CD8-positive, alpha-beta memory T cell (primary cell): ENCODE measurements at places on chromosomes 11 and 22. TPM values are rescaled to one million over a fixed set of nuclear protein-coding genes. Genes with fewer than 3 reads are reported as not detected.

PYGM gene
- total RNA-seq, result 2.2 TPM

DNA sequence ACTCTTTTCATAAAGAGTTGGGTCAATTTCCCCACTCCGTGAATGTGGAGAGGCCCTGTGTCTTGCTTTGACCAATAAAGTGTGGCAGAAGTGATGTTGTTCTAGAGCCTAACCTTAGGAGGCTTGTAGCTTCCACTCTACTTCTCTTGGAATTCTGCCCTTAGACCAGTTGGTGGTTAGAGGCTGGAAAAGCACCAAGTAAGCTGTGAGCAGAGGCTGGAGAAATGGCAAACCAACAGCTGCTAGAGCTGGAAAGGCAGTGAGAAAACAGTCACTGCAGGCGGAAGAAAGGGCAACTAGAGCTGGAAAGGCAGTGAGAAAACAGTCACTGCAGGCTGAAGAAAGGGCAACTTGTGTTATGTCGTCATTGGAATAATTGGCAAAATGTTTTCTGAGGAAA lies 29.8 kb upstream of the MSANTD2 start:
- no peak for DNase-seq

- DNase-seq, result no peak
Measured at GRCh38 chr11:34331329-34331728, 26.5 kb downstream of the ABTB2 start.

MS4A3 gene
- total RNA-seq, result not detected

ADM2 gene
- total RNA-seq, result 3.5 TPM

DNA sequence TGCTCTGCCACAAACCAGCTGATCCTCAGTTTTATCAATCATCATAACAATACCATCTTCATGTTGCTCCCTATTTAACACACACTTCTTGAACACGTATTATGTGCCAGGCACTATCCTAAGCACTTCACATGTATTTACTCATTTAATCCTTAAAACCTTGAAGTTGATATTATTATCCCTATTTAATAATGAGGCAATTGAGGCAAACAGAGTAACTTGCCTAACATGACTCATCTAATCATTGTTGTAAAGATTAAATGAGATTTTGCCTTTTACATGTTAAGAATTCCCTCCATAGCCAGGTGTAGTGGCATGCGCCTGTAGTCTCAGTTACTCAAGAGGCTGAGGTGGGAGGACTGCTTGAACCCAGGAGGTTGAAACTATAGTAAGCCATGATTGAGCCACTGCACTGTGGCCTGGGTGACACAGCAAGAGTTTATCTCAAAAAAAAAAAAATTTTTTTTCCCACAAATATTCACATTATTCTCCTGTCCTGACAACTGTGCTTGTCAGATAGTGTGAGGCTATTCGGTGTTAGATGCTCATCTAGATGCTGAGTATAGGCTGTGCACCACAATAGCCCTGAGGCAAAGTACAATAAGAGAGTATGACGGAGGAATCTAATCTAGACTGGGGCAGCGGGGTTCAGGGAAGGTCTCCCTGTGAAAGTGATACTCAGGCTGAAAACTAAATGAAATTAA lies 13.4 kb downstream of the CKAP5 start:
- no peak for DNase-seq

GRCh38 chr11:31799435-31800397 lies 11.4 kb downstream of the PAX6 start:
- DNase-seq, result no peak

- peak; percentile 70 for DNase-seq
Measured at GRCh38 chr11:10302744-10303557, 1.9 kb upstream of the ADM start.

- no peak for DNase-seq
Measured at GRCh38 chr11:126363706-126364248, 8.3 kb downstream of the ST3GAL4 start.

USH1C gene
- not detected for total RNA-seq

DNA sequence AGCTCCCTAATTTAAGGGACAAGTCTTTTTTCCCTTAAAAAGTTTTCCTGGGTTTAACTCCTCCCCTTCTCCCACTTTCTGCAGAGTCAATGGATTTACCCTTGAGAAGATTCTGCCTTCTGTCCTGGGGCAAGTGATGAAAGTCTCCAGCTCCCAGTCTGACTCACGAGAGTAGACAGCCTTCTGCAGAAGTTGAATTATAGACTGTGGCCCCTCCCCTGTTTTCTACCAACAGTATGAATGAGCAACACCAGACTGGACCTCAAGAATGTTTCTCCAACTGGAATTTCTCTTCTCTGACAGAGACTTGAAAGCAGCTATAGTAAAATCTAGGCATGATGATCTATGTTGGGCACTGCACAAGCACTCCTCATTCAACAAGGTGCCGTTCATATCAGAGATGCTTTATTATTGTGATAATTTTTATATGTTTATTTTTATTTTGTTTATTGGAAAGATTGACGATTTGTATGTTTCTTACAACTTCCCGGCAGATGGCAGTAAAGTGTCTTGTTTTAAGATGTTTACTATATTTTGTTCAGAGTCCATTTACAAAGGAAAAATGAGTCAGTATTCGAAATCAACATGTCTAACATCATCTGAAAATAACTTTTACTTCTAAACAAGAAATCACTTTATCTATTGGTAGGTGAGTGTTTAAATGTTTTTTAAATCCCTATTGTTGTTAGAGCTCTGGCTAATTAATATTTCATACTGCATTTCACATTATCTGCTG lies 56.6 kb downstream of the LMO2 start:
- no peak for DNase-seq

GRCh38 chr11:93685196-93685595 lies 23.7 kb downstream of the CEP295 start:
- no peak for DNase-seq
